MG63 (cell line): ENCODE measurements at places on chromosomes 2 and 18. TPM values are rescaled to one million over a fixed set of nuclear protein-coding genes. Genes with fewer than 3 reads are reported as not detected.

Gene NETO1
- not detected in 2 replicates for total RNA-seq

Gene ADAM23
- 1.1 and 1.2 TPM in 2 replicates for total RNA-seq

Gene ELOA2
- not detected in 2 replicates for total RNA-seq

Gene FRZB
- not detected in 2 replicates for total RNA-seq

Gene CFC1
- total RNA-seq: not detected in 2 replicates

Gene SCYGR4
- total RNA-seq: not detected in 2 replicates

Gene IL1F10
- not detected in 2 replicates for total RNA-seq

Gene ASXL3
- not detected in 2 replicates for total RNA-seq

Gene CHRND
- not detected in 2 replicates for total RNA-seq
